ENCODE measurements at places on chromosomes 3 and 15.

DNA sequence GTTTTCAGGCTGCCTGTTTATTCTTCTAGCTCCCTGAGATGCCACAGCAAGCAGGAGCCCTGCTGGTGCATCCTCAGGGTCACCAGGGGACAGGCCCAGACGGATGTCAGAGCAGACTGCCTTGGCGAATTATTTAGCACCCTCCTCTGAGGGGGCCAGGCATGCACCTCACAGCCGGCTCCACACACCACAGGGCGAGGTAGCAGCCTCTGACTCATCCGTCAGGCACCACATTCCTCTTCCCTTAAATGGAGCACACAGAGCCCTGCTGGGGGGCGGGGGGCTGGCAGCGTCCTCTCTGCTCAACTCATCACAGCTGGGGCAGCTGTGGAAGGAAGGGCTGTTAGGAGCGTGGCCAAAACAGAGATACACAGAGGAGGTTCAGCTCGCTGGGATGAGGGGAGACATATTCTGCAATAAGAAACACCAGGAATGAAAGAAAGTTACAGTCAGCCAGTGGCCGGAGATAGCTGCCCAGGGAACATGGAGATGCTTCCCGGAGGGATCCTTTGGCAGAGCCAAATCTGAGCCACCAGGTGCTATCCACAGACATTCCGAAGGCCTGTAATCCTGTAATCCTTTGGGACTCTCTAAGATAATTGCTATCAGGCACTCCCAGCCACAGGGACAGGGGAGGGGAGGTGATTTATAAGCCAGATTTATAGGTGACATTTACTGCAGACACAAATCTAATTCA lies 13.9 kb upstream of the PRICKLE2 start:
- no peak for DNase-seq

DNA sequence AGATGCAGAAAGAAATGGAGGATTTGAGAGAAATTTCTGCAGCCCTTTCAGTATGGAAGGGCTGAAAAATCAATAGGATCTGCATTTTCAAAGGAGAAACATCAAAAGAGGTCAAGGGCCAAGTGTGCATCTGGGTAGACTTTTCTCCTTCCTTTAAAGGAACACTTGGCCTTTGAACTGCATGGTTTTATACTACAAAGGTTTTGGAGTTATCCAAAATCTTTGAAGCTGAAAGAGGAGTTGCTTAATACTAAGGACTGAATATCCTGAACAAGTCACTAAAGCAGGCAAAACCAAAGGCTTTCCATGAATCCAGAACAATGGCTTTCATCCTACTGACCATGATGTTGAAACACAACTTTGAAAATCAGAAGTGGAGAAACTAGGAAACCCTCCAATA lies 553.7 kb upstream of the LMCD1 start:
- no peak for DNase-seq

GRCh38 chr3:166809520-166809919 lies 570.6 kb downstream of the ZBBX start:
- no peak for DNase-seq

DNA sequence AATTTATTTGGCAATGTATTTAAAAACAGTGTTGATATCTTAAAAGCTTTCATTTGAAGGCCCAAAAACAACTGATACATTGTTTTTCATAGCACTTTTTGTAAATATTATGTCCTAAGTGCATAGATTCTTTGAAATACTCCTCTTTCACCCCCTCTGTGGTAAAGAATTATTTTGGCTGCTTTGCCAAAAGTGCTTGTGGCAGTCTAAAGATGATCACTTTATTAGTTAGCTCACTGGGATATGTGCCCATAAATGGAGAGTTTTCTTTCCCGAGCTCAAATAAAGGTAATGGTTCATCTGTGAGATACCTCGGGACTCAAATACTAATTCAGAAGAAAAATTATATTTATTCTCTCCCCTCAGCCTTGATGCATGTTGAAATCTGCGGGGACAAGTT lies 16.7 kb downstream of the AKAP13 start:
- no peak for DNase-seq

- DNase-seq = no peak
These were observed 162.8 kb downstream of the CD47 start for GRCh38 chr3:107928084-107928445.

DNA sequence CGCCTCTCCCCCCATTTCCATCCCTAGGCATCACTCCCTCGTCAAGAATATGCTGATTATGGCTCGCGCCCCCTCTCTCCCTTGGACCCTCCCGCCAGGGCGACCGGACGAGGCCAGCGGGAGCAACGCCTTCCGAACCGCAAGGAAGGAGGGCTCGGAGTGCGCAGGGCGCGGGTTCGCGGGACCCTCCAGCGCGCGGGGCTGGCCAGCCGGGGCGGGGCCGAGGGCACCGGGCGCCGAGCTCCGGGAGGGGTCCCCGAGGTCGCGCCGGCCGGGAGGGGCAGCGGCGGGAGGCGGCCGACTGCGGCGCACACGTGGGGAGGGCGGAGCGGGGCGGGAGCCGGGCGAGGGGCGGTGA lies 483 bp downstream of the EHD4 start:
- no peak for DNase-seq

GRCh38 chr3:29764041-29764440 lies 483.2 kb downstream of the RBMS3 start:
- DNase-seq = no peak

DNA sequence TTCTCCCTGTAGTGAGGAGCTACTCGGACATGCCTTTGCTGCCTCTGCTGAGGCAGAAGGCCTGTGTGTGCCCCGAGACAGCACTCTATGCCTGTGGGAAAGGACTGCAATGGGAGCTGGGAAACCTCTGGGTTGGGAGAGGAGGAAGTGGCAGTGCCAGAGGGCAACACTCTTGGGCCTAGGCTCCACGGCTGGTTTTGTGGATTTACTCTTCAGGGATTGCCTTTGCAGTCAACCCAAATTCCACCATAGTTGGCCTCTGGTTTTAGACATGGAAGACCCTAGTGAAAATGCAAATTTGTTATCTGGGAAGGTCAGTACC lies 46.8 kb downstream of the ITGA11 start:
- no peak for DNase-seq

DNA sequence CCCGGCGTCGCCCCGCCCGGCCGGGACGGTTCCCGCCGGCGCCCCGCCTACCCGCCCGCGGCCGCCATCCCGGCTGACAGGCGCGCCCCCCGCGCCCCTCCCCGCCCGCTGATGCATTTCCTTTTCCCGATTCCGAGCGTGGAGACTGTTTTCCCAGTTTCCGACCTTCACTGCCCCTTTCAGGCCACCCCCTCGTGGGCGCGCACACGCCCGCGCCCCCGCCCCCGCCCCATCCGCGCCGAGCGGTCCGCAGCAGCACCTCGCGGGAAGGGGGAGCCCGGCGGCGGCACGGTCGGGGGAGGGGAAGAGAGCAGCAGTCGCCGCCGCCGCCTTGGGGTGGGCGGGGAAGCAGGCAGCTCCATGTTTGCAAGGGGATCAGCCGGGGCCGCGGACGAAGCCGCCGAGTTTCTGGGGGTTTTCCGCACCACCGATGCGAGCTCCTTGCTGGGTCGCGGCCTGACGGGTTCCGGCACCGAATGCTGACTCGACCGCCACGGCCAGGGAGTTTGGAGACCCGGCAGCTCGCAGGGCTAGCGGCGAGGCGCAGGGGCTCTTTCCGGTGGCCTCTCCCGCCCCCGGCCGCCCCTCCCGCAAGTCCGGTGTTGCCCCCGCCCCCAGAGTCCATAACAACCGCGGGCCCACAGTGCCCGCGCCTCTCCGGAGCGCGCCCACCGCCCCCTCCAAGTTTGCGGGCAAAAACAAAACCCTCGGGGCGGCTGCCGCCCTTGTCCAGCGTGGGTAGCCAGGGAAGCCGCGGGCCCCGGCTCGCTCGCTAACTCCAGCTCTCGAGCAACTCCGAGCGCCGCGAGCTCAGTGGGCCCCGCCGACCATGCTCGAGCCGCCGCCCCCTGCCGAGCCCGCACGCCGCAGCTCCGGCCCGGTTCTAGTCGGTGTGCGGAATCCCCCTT lies 3.2 kb upstream of the SIN3A start:
- DNase-seq = peak; percentile 66

DNA sequence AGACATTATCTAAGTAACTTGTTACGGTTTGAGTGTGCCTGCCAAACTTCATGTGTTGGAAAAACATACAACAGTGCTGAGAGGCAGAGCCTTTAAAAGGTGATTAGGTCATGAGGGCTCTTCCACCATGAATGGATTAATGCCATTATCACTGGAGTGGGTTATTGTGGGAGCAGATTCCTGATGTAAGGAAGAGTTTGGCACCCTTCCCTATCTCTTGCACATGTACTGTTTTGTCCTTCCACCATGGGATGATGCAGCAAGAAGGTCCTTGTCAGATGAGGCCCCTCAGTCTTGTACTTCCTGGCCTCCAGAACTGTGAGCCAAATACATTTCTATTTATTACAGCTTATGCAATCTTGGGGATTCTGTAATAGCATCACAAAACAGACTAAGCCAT lies 413.9 kb downstream of the EPHA3 start:
- no peak for DNase-seq
